ENCODE measurements at places on chromosomes 1 and 21.

- peak; percentile 74 for DNase-seq
These were observed at the start of gene EFNA3 for GRCh38 chr1:155078469-155079209. Gene EFNA3 (plus strand): TSS chr1:155078837. CDS start chr1:155078942, 105 bp downstream.

DNA sequence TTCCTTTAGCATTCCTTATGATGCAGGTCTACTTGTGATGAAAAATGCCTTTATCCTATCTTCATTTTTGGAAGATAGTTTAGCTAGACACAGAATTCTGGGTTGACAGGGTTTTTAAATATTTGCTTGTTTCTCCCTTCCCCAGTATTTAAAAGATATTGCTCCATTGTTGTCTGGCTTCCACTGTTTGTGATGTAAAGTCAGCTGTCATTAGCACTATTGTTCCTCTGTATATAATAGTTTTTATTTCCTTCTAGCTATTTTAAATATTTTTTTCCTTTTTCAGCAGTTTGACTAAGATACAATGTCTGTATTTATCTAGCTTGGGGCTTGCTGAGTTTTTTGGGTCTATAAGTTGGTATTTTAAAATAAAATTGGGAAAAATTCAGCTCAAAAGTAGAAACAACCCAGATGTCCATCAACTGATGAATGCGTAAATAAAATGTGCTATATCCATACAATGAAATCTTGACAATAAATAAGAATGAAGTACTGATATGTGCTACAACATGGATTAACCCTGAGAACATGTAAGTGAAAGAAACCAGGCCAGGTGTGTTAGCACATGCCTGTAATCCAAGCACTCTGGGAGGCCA, 11.2 kb downstream of the IFT25 start:
- DNase-seq: peak; percentile 22

DNA sequence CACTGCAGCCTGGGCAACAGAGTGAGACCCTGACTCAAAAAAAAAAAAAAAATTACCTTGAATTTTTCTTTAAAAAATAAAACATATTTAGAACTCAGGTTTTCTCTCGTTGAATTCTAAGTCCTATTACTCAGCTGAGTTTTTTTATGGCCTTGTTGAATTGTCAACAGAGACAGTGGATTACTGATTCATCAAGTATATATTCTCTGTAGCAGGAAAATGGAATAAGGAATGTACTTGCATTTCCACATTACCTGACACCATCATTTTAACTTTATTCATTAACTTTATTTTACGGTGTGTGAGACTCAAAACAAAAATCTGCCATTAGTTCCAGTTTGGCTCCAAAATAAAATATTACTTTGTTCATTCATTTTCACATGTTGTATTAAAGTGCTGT, 53.8 kb upstream of the APP start:
- DNase-seq: no peak

DNA sequence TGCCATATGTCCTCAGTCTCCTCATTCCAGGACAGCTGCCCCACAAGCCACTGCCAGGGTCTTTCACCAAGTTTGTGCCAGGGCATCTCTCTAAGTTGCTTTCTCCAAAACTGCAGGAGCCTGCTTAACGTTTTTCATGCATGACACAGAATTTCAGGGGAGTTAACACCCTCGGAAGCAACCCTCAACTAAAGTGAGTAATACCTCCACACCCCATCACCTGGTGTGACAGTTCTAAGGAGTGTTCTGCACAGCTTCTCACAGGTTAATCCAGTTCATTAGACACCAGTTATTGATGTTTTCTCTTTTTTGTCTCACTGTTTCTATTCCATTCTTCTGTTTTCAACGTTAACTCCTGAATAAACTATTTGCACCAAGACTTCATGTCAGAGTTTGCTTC, 115.0 kb downstream of the BACH1 start:
- no peak for DNase-seq

DNA sequence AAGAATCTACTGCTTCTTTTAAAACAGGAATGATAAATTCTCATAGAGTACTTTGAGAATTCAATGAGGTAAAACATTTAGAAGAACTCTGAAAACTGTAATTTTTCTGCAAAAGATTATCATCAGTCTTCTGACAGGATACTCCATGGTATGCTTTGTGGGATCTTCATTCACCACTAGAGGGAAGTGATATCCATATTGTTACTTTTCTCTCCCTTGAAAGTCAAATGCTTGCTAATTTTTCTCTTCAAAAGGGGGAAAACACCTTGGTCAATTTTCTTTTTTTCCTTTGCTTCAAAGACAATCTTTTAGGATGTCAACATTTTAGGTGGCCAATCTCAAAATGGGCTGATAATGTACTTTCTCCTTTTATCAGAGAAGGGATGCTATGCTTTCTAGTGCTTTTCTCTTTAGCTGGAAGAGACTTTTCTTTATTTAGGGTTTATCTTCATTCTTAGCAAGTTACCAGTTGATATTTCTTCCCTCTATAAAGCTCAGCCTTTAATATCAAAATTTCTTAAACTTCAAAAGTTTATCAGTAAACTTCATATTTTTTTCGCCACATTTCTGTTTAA, 95.5 kb downstream of the NEGR1 start:
- DNase-seq: peak; percentile 60
